ENCODE measurements at places on chromosomes 11 and 22.

GRCh38 chr11:129163714-129164164 lies 28.4 kb downstream of the ARHGAP32 start:
- DNase-seq: no peak

GRCh38 chr11:95378111-95378510 lies 147.1 kb upstream of the SESN3 start:
- no peak for DNase-seq

DNA sequence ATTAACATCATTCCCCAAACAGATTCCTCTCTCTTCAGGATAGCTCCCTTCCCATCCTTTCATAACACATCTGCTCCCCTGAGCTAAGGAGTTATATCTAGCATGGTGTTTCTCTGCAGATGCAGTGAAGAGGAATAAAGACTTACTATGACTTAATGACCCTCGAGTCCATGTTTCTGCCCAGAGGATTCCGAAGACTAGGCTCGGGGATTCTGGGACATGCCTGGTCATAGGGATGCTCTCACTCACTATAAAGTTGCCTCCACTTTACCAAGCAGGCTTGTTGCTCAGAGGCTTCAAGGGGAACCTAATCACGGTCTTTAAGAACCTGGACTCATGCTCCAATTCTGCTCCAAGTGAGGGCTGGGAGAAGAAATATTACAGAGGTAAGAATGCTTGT lies at the start of gene OR52E4:
Gene OR52E4 (plus strand): TSS at position 301 of the 400 bp plus-strand sequence. CDS start 3,664 bp downstream, outside the sequence.
- DNase-seq: no peak

DNA sequence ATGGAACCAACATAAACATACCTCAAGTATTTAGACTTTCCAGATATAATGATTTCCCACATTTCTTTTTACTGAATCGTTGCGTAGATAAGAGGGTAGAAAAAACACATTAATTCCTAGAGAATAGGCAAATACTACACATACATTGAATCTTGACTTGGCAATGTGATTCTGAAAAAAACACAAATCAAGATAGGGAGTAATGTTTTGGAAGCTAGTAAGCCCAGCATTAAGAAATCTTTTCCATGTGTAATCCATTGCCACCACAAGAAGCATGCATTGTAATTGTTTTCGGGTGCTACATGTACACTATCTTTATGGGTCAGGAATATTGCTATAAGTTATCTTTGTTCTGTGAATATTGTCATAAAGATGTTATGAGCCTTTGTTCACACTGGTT lies 269.8 kb upstream of the PDGFD start:
- no peak for DNase-seq

- no peak for DNase-seq
These were observed 94.4 kb upstream of the LMO1 start for GRCh38 chr11:8357891-8358566.

- DNase-seq: no peak
These were observed 17.0 kb downstream of the APLP2 start for GRCh38 chr11:130086669-130087068.

GRCh38 chr11:123418351-123419114 lies 11.5 kb upstream of the GRAMD1B start:
- DNase-seq: no peak

- no peak for DNase-seq
These were observed 143.3 kb downstream of the FBXO7 start for GRCh38 chr22:32617903-32618302.

DNA sequence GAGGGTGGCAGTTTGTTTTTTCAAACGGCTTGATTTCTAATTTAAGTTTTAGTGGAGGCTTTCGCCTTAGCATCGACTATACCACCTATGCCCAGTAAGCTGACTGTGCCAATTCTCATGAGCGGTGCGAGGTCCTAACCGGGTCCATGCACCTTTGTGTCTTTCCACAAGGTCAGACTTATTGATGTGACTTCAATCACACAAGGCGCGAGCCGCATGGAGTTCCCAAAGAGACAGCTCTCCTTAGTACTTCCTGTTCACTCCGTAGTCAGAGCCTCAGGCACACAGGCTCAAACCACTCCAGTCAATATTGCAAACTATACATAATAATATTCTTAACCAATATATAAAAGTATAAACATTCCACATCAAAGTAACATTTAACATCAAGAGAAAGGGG lies 18.2 kb downstream of the ST14 start:
- no peak for DNase-seq

- DNase-seq: no peak
These were observed 10.7 kb upstream of the MTMR3 start for GRCh38 chr22:29872144-29872893.

DNA sequence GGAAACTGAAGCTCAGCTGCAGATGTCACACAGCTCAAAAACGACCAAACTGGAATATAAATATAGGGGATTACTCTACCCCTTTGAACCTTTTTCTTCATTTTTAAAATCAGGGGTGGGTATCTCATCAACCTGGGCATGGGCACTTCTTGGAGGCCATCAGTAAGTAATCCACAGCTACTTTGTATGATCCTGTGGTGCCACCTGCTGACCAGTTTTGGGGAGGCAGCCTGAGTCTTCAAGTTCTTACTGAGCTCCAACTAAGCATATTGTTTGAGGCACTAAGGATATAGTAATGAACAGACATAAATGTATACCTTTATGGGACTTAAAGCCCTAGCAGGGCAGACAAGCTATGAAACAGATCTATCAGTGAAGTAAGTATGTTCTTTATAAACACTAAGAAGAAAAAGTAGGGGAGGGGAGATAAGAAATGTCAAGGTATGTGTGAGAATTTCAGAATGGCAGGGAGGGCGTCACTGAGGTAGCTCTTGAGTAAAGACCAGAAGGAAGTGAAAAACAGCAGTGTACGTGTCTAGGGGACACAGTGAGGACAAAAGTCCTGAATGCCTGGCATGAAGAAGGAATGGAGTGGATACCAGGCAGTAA lies 18.4 kb downstream of the TUB start:
- DNase-seq: peak; percentile 53

DNA sequence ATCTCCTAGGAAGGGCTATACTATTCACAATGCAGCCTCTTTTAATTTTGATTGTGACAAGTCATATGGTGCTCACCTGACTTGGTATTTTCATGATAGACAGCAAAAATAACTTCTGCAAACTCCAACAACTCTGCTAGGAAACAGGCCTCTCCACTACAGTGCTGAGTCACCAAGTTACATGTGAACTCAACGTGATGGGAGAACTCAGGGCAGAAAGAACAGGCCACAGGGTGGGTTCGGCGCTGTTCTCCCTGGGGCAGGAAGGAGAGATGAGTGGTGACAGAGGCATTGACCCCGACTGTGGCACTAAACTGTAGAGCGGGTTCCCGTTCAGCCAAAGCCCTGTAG lies 76.6 kb upstream of the UCP3 start:
- DNase-seq: no peak

GRCh38 chr11:14373941-14374646 lies 15.1 kb upstream of the RRAS2 start:
- no peak for DNase-seq

GRCh38 chr22:39416319-39416718 lies 16.7 kb downstream of the TAB1 start:
- DNase-seq: no peak

- DNase-seq: no peak
These were observed 5.3 kb upstream of the CDC42BPG start for GRCh38 chr11:64849598-64850356.

DNA sequence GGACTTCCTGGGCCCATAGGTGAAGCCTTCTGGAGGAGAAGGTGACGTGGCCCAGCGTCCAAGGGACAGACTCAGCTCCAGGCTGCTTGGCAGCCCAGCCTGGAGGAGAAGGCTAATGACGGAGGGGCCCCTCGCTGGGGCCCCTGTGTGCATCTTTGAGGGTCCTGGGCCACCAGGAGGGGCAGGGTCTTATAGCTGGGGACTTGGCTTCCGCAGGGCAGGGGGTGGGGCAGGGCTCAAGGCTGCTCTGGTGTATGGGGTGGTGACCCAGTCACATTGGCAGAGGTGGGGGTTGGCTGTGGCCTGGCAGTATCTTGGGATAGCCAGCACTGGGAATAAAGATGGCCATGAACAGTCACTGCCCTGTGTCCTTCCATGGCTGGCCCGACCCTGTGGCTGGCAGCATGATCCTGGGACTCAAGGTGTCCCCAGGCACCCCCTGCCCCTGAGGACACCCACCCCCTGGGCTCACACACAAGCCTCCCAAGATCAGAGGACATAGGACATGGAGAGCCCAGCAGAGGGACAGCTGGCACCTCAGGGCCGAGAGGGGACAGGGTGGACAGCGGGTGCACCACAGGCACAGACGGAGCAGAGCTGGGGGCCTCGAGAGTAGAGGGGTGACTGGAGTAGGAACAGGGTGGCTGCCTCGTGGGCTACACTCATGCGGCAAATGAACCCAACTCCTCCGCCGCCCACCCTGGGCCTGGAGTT lies 10.1 kb downstream of the SIGIRR start:
- no peak for DNase-seq

DNA sequence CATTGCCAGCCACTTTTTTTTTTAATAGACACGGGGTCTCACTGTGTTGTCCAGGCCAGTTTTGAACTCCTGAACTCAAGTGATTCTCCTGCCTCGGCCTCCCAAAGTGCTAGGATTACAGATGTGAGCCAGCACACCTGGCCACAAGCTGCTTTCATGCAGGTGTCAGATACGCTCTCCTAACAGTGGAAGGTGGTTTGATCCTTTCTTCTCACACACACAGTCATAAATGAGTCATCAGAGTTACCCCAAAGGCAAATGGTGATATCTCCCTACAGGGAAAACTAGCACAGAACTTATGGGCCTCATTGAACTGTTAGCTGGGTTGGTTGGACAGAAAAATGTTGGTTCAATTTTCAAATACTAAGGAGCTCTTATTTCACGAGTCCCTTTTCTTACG lies 38.2 kb upstream of the UBASH3B start:
- DNase-seq: no peak

GRCh38 chr22:39545386-39546365 lies 13.1 kb upstream of the RPS19BP1 start:
- no peak for DNase-seq

DNA sequence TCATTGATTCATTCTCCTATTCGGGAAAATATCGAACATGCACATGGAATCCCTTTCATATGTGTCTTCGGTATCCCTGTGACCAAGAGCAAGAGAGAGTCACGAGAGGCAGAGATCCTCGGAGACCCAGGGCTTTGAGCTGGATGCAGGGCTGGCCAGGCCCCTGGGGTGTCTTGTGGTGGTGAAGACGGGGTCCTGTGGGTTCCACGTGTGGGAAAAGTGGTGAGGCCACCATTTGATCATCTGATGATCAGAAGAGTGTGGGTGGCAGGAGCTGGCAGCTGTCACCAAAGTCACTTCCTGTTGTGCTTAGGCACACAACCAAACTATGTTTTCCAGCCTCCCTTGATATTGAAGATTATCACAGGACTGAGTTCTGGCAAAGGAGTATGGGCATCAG lies 94.0 kb downstream of the BRD1 start:
- DNase-seq: no peak

- DNase-seq: no peak
These were observed 214.2 kb upstream of the ZBED5 start for GRCh38 chr11:11072067-11072466.

DNA sequence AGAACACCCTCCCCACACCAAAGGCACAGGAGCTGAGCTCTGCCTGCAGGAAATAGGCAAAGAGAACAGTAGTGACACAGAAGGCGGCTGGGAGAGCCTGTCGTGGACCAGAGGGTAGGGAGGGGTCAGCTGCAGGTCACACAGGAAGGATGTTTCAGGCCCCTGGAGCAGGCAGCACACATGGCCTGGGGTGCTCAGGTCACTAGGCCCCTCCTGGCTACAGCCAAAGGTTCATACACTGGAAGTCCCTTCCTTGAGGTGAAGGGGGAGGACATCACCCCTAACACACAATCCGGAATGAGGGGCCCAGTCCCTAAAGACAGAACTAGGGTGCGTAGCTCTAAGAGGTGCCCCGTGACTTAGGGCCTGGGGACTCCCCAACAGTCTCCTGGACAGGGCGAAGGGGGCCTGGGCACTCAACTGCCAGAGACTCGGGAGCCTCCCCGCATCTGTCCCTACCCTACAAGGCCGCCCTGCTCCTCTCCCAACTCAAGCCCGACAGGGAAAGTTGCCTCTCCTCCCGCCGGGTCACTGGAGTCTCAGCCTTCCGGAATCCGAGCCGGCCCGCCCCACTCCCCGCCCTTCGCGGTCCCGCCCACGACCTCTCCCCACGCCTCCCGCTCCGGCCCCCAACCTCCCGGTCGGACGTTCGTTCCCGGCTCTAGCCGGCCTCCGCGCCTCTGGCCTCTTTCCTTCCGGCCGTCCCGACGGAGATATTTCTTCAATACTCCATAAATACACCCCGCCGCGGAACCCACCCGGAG lies at the start of gene CYB5R2:
Gene CYB5R2 (minus strand): TSS at position 541 of the 764 bp plus-strand sequence. CDS start 675 bp downstream, outside the sequence.
- DNase-seq: no peak

GRCh38 chr11:116688202-116688540 lies 84.6 kb downstream of the BUD13 start:
- no peak for DNase-seq

DNA sequence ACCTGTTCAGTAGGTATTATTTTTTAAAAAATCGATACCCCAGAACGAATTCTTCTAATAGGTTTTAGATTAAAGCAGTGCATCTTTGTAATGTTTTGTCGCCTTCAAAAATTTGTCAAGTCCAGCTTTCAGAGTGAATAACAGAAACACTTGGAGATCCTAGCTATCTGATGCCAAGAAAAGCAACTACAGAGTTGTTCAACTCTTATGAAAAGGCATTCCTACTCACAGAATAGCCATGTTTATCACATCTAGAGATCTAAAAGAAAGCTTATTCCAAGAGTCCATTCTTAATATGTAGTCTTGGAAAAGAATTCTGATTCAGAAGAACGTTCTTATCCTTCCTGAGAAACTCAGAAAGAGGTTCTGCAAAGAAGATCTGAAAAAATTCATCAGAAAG lies 268.5 kb downstream of the TTC28 start:
- no peak for DNase-seq

- no peak for DNase-seq
These were observed 34.0 kb downstream of the IRAG1 start for GRCh38 chr11:10659339-10660216.

- DNase-seq: no peak
These were observed 164.0 kb downstream of the TENM4 start for GRCh38 chr11:79276736-79277325.

- no peak for DNase-seq
These were observed 49.2 kb upstream of the TIMP3 start for GRCh38 chr22:32752326-32752725.

DNA sequence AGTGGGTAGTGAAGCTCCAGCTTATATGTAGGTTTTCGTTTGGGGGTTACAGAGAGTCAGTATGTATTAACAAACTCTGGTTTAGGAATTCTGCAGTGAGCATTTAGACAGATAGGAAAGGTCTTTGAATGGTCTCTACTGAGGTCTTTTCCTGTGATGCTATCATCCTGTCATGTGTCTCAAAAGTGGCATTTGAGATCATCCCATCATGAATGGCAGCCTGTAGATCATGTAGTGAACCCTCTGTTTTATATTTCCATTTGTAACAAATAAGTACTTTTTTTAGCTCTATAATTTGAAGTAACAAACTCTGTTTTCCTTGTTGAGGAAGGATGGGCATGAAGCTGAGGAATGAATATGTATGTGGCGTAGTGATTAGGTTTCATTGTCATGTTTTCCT lies 76.2 kb downstream of the PPP6R3 start:
- DNase-seq: no peak

GRCh38 chr11:9923280-9923679 lies 259.4 kb downstream of the SWAP70 start:
- DNase-seq: no peak

- DNase-seq: no peak
These were observed 819.8 kb downstream of the OPCML start for GRCh38 chr11:132712466-132712865.

GRCh38 chr22:44199164-44199563 lies 18.4 kb downstream of the PARVG start:
- DNase-seq: no peak

- no peak for DNase-seq
These were observed 35.5 kb upstream of the NCAM1 start for GRCh38 chr11:112925516-112926310.
